Lung microvascular endothelial cell (primary cell): ENCODE measurements at places on chromosomes 1 and 21. TPM values are rescaled to one million over a fixed set of nuclear protein-coding genes. Genes with fewer than 3 reads are reported as not detected.

- no peak for DNase-seq
Measured at GRCh38 chr1:116460261-116460660, 87.2 kb downstream of the ATP1A1 start.

DNA sequence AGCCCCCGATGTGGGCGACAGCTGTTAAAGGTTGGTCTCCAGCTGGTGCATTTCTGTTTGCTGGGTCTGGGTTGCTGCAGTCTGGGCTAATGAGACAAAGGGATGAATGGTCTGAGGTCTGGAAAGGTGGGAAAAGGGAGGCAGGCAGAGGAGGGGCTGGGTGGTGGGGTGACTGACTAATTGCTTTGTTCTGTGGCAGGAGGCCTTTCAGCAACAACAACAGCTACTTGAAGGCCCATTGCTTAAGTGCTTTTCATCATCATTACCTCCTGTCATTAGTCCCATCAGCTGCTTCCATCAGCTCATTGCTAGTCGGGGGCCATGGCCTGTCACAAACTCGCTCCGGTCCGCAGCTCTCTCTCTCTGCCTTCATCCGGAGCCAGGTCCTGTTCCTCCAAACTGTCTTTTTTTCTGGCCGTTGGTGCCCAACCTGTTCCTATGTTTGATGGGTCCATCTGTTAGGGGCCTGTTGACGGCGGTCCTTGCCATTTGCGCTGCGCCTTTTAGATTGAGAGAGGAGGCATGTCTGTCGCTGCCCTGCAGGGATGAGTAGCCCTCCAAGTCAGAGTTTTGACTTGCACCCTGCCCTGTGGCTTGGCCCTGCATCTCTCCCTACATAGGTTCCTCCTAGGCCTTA is 105.6 kb upstream of the PLXNA2 start:
- DNase-seq, result no peak

DNA sequence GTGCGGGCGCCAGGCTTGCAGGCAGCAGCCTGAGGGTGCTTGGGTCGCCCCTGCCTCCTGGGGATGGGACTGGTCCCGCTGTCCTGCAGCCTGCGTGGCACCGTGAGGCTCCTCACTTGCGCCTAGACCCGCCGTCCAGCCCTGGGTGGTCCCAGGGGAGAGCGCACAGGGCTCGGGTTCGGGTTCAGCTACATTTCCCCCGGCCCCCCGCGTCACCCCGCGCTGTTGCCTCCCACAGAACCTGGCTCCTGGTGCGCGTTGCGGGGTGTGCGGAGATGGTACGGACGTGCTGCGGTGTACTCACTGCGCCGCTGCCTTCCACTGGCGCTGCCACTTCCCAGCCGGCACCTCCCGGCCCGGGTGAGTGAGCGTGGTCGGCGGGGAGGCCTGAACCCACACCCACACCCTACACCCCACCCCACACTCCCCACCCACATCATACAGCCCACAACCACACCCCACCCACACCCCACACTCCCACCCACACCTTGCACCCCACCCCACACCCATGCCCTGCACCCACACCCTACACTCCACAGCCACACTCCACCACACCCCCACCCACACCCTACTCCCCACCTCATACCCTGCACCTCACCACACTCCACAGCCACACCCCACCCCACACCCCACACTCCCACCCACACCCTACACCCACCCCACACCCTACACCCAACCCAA is 6.2 kb upstream of the PFKL start:
- no peak for DNase-seq

- DNase-seq, result no peak
Measured at GRCh38 chr21:14987370-14988170, 77.2 kb downstream of the NRIP1 start.

Gene CORT
- 0.20 and 0.22 TPM in 2 replicates for total RNA-seq
